ENCODE measurements at places on chromosomes 12 and 14. TPM values are rescaled to one million over a fixed set of nuclear protein-coding genes. Genes with fewer than 3 reads are reported as not detected.

The B4GALNT3 gene
- 15.7 TPM for polyA plus RNA-seq

The ADAM21 gene
- 0.36 TPM for polyA plus RNA-seq

The NEK9 gene
- polyA plus RNA-seq: 141 TPM

The DIO3 gene
- 0.29 TPM for polyA plus RNA-seq

The SLCO1B1 gene
- not detected for polyA plus RNA-seq

The SERPINA4 gene
- 1.2 TPM for polyA plus RNA-seq

The SYT1 gene
- 22.7 TPM for polyA plus RNA-seq

GRCh38 chr12:66708704-66709456 is 30.0 kb upstream of the GRIP1 start:
- DNase-seq: no peak

GRCh38 chr12:105935106-105935505 is 203.6 kb downstream of the NUAK1 start:
- DNase-seq: no peak

DNA sequence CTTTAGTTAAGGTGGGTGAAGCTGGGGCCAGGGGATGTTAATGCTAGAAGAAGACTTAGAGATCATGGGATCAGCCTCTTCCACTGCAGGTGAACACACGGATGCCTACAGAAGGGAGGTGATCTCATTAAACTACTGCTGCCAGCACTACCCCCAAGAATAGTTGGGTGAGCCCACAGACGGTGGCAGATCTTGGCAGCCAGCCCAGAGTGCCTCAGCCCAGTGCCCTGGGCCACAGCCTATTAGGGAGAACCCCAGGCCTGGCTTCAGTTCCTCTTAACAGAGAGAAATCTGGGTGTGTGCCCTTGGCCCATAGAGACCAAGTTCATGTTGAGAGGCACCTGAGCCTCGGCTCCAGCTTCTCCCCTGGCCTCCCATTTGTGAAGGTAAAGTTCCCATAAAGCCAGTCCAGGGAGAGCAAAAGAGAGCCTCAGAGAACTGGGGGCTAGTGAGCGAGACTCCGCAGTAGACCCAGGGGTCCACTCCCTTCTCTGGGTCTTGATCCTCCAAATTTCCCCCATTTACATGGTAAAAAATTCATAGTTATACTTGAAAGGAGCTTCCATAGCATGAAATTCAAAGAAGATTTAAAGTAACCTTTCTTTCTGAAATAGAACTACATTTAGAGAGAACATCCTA is 125.0 kb upstream of the CCND2 start:
- DNase-seq: no peak

DNA sequence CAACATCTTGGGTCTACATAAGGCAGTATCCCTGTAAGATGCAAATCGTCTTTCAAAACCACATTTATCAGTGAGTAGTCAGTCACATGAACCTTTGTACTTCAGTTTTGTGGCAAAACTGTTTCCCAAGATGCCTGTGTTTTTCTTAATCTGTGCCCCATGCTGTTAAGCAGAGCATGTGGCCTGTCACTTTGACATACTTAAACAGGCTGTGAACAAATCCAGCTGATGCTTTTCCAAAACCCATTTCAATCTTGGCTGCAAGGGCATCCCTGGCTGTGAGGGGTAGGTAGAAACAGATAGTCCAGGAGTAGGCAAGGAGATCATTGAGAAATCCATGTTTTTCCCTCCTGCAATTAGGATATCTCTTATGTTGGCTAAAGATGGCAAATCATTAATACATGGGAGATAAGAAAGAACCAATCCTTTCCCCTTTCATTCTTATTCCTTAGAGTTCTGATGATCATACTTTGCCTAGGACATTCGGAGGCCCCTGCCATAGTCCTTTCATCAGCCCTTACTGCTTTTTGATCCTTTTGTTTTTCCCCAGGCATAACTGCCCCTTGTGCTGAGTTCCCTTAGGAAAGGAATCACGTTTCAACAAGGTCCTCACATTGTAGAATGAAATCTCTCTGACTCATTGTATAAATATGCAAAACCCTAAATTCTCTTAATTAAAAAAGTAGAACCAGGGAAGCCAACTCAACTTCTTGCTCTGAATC is 121.1 kb upstream of the EEA1 start:
- DNase-seq: no peak

GRCh38 chr14:102795060-102795925 is 18.0 kb downstream of the TRAF3 start:
- DNase-seq: peak; percentile 30

- DNase-seq: no peak
Observed at GRCh38 chr12:130826151-130826801, 12.8 kb downstream of the STX2 start.

GRCh38 chr14:32005628-32006027 is 71.5 kb upstream of the ARHGAP5 start:
- DNase-seq: no peak

DNA sequence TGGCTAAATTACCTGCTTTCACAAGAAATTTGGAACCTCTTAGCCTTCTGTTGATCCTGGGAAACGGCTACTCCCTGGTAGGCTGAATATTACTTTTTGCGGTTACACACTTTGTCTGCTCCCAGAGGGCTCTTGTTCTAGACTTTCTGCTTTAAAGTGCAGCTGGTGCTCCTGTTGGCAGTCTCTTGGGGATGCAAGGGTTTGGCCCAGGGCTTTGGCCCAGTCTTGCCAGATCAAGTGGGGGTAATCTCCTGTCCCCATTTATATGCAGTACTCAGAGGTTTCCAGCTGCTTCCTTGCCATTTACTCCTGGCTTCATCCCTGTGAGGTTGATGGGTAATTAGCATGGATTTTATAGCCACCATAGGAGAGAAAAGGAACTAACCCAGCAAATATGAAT is 558.2 kb upstream of the MIS18BP1 start:
- no peak for DNase-seq

GRCh38 chr14:39364509-39364908 is 67.7 kb downstream of the FBXO33 start:
- no peak for DNase-seq

GRCh38 chr12:106434526-106434925 is 77.0 kb downstream of the POLR3B start:
- DNase-seq: no peak

GRCh38 chr14:102235275-102235897 is 69.6 kb downstream of the MOK start:
- peak; percentile 47 for DNase-seq

DNA sequence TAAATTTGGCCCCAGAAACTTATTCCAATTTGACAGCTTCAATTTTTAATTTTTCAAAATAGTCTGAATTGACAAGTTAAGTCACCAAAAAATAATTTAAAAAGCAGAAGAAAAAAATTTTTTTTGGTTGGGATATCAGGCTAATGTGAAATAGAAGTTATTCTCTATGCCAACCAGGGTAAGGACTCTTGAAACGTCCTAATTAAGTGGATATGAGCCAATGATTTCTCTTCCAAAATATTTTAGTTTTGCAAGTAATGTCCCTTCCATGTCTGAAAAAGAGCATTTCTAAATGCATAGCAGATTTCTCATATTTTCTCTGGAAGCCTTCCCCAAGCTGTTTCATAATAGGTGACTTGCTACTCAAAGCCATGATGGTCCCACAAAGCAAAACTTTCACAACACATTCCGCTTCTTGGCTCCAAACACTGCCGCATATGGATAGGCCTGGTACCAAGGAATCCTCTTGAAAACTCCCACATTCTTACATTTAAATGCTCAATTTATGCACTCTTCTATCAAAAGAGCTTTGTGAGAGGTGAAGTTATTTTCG is 65.1 kb downstream of the SIX6 start:
- DNase-seq: no peak

DNA sequence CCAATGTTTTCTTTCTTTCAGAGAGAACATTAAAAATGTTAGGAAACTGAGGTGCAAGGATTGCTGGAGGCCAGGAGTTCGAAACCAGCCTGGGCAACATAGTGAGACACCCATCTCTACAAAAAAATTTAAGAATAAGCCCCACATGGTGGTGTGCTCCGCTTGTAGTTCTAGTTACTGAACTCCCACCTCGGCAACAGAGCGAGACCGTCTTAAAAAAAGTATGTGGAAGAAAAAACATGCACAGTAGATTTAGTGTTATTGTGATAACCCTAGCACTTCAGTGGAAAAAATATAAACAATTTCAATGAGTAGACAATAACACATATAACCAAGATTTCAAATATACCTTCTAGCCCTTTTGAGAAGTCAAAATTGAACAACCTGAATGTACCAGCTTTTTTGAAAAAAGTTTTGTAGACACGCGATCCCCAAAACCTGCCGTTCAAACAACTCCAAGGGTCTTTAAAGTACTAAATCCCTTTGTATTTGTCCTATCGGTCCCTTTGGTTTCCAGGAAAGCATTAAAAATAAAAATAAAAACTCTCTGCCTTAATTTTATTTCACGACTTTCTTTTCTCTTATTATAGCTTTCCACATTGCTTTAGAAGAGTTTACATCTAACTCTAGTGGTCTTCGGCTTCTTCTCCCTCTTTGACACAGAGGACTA is 1.0 kb upstream of the ANO6 start:
- DNase-seq: no peak

GRCh38 chr14:61121355-61121787 is 140.3 kb downstream of the SLC38A6 start:
- no peak for DNase-seq

DNA sequence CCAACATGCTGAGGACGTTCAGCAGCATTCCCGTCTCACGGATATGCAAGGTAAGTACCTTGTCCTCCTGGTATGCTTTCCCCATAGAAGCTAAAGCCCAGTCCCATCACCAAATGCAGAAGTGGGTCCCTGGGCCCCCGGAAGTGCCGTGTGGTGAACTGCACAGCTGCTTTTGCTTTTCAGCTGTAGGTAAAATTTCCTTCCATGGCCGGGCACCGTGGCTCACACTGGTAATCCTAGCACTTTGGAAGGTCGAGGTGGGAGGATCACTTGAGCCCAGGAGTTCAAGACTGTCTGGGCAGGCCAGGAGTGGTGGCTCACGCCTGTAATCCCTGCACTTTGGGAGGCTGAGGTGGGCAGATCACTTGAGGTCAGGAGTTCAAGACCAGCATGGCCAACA is 44.1 kb downstream of the HSP90AA1 start:
- no peak for DNase-seq

GRCh38 chr12:57869298-57869926 is 22.9 kb upstream of the CTDSP2 start:
- no peak for DNase-seq

GRCh38 chr14:53192052-53192760 is 39.1 kb upstream of the DDHD1 start:
- DNase-seq: no peak

DNA sequence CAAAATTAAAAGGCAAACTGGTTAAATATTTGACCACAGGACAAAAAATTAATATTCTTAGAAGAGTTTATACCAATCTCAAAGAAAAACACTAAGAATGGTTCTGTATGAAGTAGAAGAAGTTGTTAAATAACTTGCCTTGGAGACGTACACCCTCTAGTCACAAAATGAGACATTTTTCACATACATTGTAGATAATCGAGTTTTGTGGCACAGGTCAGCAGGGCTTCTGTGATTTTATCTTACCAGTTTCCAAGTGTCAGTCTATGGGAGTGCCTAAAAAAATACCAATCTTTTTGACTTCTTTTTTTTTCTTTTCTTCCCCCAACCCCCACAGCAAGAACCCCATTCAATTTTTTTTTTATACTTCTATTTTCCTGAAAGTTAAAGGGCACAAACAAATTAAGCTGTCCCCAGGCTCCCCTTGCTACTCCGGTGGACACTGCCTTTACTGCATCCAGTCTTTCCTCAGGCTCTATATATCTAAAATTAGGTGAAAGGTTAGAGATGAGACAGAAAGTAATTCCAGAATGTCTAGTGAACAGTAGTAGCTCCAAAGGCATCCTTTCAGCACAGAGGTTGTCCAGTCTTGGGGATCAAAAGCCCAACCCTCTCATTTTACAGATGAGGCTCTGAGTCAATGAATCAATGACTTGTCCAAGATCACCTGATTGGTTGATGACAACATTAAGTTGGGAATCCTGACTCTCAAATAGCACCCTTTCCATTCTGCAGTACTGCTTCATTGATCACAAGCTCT is 6.2 kb downstream of the LIMA1 start:
- DNase-seq: no peak

- DNase-seq: no peak
Observed at GRCh38 chr14:29220072-29220471, 453.5 kb downstream of the FOXG1 start.

DNA sequence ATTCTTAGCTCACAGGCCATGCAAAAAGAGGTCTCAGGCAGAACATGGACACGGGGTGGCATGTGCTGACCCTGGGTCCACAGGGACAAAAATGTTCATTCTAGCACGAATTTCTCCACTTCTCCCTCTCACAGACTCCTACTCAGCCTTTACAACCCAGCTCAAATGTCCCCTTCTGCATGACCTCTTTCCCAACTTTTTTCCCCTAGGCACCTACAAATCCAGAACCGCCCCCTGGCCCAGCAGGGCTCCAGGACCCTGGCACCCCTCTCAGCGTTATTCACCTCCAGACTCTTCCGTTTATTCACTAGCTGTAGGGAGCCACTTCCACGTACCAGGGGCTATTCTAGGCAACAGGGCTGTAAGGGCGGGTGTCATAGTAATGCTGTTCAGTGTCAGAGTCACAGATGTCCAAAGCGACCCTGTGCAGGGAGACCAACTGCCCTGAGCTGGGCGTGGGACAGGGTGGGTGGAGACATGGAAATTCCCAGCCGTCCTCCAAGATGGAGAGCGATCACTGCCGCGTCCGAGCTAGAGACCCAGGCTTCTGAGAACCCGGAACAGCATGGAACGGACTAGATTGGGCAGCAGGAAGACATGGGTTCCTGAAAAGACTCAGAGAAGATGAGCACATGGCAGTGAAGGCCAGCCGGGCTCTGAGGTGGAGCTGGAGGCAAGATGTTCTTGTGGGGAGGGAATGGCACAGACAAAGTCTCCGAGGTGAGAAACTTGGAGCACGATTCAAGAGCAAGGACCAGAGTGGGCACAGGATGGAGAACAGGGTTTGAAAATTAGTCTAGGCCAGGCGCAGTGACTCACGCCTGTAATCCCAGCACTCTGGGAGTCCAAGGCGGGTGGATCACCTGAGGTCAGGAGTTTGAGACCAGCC is 274.9 kb upstream of the RTL1 start:
- DNase-seq: no peak

DNA sequence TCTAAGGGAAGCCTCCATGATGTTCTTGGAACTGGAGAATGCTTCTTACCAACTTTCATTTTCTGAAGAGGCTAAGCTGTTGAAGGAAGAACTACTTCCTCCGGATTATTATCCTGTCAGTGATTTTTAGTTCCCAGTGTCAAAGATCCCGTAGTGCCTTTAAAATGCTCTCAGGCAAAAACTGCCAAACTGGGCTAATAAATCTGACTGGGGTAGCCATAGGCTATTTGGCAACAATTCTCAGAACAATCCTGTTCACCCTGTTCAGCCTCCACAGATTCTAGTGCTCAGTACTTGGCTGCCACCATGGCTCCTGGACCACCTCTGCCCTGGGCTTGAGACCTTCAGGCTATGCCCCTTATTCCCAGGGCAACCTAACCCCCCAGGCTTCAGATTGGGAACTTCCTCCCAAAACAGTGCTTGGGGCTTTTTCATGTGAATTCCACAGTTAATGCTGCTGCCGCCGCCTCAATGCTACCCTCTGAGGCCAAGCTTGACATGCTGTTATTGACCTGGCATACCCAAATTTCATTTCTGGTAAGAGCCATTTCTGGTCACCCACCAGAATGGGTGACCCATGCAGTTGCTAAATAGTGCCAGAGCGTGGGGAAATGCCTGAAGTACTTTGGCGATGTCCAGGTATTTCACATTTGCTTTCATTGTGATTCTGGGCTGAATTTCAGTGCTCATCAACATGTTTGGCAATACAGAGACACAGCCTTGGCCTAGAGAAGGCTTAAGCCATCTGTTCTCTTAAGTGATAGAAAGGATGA is 110.0 kb upstream of the ARHGAP5 start:
- DNase-seq: no peak
